Stimulated activated CD4-positive, alpha-beta T cell treated with anti-CD3 and anti-CD28 coated beads, Interleukin-4, amount 100 ng/mL, for 4 hours (primary cell): ENCODE measurements at places on chromosomes 6 and 20.

- DNase-seq = no peak
These were observed 113.4 kb downstream of the FAM50B start for GRCh38 chr6:3962291-3963280.

GRCh38 chr6:157715728-157716164 lies 107.3 kb upstream of the SNX9 start:
- DNase-seq = no peak

- no peak for DNase-seq
These were observed 479.7 kb upstream of the FLRT3 start for GRCh38 chr20:14817101-14817500.

DNA sequence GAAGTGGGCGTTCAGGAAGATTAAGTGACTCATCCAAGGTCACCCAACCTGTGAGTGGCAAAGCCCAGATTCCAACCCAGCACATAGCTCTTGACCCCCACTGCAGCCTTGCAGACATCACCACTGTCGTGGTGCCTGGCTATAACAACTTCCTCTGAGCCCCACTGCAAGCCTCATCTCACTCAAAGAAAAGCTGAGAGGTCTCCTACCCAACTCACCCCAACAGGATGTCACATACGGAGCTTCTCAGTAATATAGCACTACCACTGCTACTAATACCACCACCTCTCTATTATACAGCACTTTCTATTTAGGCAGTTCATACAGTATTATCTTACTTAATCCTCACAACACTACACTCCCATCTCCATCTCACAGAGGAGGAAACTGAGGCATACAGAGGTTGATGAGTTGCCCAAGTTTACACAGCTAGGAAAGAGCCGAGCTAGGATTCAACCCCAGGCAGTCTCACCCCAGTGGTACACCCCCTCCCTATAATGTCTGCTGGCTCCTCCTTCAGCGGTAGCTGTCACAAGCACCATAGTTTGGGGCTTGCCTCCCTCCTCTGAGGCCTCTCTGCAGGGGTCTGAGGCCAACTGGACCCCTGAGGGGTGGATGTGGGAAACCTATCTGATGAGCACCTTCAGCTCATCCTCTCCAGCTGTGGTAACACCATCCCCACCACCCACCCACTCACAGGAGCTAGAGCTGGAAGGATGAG lies 19.5 kb downstream of the TFEB start:
- DNase-seq = no peak

DNA sequence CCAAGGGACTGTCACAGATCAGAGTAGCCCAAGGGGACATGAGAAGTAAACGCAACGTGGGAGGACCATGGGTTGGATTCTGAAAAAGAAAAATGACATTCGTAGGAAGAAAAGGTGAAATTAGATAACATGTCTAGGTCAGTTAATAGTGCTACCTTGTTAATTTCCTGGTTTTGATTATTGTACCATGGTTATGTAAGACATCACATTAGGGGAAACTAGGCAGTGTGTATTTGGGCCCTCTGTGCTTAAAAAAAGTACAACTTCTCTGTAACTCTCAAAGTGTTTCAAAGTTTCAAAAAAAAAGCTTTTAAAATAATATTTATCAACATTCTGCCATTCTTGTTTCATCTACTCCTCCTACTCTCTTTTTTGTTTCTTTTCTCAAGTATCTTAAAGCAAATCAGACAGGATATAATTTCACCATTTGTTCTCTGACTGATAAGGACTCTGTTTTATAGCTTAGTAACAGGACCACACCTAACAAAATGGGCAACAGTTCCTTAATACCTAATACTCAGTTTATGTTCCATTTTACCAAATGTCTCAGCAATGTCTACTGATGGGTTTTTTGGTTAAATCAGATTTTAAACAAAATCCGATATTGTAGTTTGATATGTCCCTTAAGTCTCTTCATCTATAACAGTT lies 97.1 kb upstream of the PLCB4 start:
- DNase-seq = no peak

GRCh38 chr6:99550046-99550748 lies 18.3 kb downstream of the CCNC start:
- DNase-seq = no peak

DNA sequence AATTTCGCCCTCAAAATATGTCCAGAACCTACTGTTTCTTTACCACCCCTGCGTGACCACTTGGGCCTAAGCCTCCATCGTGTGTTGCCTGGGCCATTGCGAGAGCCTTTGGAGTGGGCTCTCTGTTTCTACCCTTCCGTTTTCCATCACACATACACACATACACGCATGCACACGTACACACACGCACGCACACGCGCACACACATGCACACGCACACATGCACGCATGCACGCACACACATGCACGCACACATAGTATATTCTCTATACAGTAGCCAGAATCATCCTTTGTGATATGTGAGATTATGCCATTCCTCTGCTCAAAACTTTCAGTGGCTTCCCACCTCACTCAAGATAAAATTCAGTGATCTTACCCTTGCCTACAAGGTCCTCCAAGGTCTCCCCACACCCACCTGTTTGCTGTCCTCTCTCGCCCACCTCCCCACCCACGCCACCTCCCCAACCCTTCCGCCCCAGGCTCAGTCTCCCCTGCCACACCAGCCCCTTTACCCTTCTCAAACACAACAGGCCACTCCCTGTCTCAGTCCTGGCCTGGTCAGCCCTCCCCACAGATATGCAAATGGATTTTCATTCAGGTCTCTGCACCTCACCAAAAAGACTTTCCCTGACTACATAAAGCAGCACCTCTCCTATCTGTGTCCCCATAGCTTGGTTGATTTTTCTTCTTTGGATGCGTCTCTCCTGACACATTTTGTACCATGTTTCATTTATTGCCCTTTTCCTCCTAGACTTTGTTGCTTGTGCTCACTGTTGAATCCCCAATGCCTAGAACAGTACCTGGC lies 559.6 kb downstream of the CD83 start:
- DNase-seq = no peak

- DNase-seq = no peak
These were observed 234.1 kb upstream of the ZFP64 start for GRCh38 chr20:52425701-52426100.

DNA sequence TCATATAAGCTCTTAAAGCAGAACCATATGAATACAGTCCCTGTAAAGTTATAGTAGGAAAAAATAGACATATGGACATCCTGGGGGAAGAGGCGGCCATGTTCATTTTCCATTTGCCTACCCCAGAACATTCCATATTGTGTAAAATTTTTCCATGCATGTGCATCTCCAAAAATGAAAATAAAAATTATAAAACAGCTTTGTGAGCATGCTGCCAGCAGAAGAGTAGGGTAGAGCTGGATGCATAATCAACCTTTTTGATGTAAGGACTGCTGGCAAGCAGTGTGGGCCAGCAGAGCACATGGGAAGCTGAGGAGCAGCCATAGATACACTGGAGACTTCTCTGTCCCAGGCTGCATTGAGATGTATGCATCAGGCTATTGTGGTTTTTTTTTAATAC lies 271.0 kb downstream of the KCNQ5 start:
- DNase-seq = no peak

- no peak for DNase-seq
These were observed 13.7 kb downstream of the PIGT start for GRCh38 chr20:45429618-45430017.

GRCh38 chr6:159826968-159827647 lies 27.0 kb downstream of the PNLDC1 start:
- DNase-seq = no peak

- DNase-seq = no peak
These were observed 296.1 kb downstream of the TFAP2C start for GRCh38 chr20:56925082-56925830.

DNA sequence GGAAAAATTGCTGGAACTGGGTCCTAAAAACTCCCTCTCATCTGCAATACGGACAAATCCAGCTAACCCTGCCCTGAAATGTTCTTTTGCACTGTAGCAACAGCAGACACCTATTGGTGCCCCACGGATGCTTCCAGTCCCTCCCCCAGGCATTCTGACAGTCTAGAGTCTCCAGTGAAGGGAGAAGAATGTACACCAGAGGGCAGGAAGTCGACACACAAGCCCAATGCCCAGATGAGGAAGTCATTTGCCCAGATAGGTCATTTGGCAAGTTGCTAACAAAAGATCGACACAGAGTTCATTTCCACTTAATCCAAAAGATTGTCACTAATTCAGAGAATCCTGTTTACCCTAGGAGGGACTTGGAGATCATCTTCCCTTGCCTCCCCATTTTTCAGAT lies 293.0 kb upstream of the PRDM1 start:
- DNase-seq = no peak

GRCh38 chr6:133855991-133856370 lies 32.9 kb upstream of the TCF21 start:
- DNase-seq = no peak

DNA sequence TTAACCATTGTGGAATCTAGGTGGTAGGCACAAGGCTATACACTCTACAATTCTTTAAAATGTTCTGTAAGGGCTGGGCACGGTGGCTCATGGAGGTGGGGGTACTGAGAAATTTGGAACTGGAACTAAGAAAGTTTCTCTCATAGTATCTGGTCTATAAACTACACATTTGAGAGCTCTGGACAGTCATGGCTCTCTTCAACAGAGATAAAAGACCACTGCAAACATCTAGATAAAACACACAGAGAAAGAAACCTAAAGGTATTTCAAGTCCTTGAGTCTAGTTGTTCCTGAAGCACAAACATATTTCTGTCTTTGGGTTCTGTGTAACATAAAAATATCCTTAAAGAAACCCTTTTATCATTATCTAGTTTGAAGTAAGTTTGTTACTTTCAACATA lies 35.2 kb downstream of the ILRUN start:
- DNase-seq = no peak

GRCh38 chr6:72861935-72862432 lies 240.1 kb downstream of the KCNQ5 start:
- DNase-seq = no peak

GRCh38 chr6:148649454-148649963 lies 97.3 kb upstream of the UST start:
- no peak for DNase-seq

DNA sequence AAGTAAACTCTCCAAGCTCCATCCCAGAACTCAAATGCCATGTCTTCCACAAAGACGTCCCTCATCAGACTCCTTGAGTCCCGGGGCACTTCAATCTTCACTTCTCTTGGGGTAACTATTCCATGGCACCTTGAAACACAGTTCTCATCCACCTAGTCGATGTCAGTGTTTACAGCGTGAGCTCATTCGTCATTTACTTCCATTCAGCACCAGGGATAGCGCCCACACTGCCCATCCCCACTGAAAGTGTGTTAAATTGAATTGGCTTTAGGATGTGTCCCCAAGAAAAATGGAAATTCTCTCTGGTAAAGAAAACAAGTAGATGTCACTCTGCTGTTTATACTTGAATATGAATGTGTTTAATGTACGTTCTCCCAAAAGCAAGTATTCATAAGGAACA lies 31.3 kb downstream of the KCNK15 start:
- no peak for DNase-seq

DNA sequence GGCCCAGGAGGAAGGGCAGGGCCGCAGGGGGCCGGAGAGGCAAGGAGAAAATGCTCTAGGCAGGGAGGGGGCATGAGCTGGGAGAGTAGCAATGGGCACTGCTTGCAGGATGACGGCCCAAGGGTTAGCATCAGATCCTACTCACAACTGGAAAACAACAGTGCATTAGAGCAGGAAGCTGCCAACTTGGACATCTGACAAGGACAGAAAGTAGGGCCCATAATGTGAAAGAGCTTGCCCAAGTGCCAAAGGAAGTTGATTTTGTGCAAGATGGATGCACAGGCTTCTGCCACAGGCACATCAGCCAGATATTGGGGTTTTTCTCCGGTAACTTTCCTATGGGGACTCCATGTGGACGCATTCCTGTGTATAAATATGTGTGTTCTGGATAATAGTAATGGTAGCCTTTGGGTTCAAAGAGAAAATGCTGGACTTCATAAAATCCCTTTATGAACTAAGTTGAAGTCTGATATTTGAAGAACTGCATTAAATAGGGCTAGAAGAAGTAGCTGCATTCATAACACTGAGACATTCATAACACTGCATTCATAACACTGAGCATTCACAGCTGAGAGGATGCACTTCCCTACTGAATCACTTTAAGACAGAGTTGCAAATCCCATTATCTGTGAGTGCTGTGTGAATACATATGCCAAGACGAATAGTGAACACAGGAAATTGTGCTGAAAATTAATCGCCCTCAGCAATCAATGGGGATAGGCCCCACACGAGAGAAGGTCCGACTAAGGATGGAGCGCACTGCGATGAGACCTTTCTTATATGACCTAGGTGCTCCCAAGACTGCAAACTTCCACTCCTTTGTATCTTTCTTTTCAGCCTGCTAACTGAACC lies 235.6 kb upstream of the PRDM1 start:
- no peak for DNase-seq

DNA sequence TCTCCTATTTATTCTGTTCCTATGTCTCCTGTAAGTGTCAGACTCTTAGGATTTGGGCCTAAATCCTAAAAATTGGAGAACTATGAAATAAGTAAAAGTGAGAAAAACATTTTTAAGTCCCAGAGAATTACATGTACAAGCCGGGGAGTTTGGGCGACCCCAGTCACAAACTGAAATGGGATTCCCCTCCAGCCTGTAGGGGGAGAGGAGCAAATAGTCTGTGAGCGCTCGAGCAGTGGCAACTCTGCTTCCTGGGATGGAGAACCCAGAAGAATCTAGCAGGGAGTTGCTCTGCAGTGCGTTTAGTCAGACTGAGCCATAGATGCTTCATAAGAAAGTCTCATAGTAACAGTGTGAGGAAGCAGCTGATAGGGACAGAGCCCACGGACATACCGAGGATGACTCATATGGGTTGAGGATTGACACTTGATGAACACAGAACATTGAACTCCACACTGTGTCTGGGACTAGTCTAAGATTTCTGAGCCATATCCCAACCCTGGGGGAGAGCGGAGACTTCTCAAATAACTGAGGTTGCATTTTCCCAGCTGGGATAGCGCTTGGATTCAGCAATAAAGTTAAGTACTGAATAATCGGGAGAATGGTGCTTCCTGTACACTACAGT lies 437.2 kb downstream of the BCKDHB start:
- DNase-seq = no peak

GRCh38 chr6:15401769-15402250 lies 155.9 kb downstream of the JARID2 start:
- DNase-seq = no peak

DNA sequence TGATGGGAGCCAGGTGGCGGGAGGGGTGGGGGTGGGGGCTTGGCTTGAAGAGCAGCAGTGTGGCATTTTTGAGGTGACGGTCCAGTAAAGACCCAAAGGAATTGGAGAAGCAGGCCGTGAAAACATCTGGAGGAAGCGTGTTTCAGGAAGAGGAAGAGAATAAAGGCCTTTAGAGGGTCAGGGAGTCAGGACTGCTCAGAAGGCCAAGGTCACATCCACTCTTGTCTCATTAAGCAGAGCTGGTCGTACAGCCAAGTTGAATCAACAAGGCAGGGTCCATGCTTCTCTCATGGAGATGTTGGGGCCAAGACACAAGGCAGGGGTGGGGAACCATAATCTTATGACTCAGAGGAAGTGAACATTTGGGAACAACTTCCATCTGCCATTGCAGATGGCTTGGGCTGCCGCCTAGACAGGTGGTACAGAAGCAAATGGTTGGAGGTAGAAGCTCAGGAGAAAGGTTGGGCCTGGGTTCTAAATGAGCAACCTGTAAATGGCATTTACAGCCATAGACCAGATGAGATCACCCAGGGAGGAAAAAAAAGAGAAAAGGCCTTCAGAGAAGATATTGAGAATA lies 179.6 kb downstream of the TTLL2 start:
- DNase-seq = no peak
